Uterus (tissue), 4 donors: ENCODE measurements at places on chromosomes 4 and X. TPM values are rescaled to one million over a fixed set of nuclear protein-coding genes. Genes with fewer than 3 reads are reported as not detected.

MEPE gene
- not detected for total RNA-seq

COL25A1 gene
- not detected for total RNA-seq

GAGE12E gene
- not detected for total RNA-seq

HPF1 gene
- 169 TPM for total RNA-seq

GRCh38 chr4:158169931-158170690 is 2.7 kb downstream of the GASK1B start:
- DNase-seq: no peak

DNA sequence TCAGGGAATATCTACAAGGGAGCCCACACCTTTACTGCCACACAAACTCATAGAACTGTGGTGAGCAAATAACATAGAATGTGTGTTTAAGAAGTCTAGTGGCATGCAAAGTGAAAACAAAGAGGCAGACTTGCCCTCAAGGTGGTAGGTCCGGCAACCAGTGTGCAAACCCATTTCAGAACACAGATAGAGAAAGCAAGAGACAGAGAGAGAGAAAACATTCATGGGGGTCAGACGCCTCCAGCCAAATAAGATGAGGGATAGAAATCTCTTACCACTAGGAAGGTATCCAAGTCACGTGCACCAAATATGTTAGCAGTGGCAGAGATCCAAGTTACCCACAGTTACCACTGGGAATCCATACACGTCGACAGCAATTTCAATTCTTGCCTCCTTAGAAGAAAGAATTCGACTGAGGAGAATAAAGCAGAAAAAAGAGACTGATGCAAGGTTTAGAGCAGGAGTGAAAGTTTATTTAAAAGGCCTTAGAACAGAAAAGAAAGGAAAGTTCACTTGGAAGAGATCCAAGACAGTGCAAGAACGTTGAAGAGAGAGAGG is 252.8 kb downstream of the NAP1L3 start:
- no peak for DNase-seq

KLB gene
- total RNA-seq: not detected

GRCh38 chr4:9936129-9936644 is 85.1 kb downstream of the SLC2A9 start:
- DNase-seq: no peak

GRCh38 chr4:41257257-41257901 is 651 bp downstream of the UCHL1 start:
- DNase-seq: peak; percentile 31

IL3RA gene
- total RNA-seq: 1.2 TPM

GRCh38 chr4:102438396-102439235 is 62.5 kb upstream of the NFKB1 start:
- no peak for DNase-seq

GATA1 gene
- 0.35 TPM for total RNA-seq

DNA sequence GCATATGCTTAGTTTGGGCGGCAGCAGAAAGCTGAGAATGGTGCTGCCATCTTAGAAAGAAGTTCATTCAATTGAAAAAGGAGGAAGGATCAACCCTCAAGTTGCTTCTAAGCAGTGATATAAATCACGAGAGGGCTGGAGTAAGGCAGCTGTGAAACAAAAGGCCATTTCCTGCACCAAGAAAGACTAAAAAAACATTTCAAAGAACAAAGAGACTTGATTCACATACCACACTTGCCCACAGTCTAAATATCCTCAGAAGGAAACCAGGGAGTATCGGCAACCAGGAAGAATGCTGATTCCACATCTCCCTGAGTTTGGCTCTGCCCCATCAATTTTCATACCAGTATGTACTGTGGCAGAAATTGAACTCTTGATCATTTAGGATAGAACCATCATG is 240.1 kb downstream of the OPHN1 start:
- no peak for DNase-seq

DNA sequence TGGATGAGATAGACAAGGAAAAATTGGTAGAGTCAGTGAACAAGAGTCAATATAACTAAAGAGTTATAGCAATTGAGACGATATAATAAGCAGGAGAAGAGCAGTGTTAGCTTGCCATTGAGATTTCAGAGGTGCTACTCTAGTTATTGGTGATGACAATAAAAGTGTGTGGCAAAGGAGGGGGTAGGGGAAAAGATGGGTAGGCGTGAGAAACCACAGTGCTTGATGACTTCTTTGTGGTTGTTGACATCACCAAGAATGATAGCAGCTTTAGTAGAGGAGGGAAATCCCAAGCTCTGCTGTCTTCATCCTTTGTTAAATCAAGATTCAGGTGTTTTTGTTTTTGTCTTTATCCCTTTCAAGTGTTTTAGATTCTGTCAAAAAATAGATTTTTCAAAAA is 179.9 kb upstream of the PPP3CA start:
- DNase-seq: no peak

PAK3 gene
- 24.8 TPM for total RNA-seq

POU4F2 gene
- not detected for total RNA-seq

DNA sequence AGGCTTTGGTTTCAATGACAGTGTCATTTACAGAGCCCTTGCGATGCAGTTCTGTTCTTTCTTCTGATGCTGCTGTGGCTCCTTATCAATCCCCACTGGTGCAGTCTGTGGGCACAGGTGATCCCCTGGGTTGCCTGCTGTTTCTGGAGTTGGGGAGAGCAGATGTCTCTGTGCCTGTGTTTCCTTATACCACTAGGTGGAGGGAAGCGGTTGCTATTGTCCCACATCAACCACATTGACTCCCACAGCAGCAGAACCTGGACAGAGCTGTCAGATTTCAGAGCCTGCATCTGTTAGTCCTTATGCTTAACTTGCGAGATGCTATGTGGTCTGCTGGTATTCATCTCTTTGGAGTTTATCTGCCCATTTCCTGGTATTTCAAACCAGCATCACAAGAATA is 57.7 kb downstream of the NEIL3 start:
- no peak for DNase-seq

GRCh38 chr4:37365888-37366287 is 121.3 kb downstream of the NWD2 start:
- DNase-seq: no peak

DNA sequence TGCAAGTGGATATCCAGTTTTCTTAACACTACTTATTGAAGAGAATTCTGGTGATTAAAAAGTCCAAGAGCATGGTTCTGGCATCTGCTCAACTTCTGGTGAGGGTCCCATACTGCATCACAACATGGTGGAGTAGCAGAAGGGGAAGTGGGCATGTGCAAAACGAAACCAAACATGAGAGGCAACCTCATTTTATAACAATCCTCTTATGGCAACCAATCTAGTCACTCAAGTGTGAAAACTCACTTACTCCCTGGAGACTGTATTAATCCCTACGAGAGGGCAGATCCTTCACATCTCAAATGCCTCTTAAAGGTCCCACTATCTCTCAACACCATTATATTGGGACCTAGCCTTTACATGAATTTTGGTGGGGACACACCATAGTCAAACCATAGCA is 55.4 kb upstream of the TRO start:
- no peak for DNase-seq

DNA sequence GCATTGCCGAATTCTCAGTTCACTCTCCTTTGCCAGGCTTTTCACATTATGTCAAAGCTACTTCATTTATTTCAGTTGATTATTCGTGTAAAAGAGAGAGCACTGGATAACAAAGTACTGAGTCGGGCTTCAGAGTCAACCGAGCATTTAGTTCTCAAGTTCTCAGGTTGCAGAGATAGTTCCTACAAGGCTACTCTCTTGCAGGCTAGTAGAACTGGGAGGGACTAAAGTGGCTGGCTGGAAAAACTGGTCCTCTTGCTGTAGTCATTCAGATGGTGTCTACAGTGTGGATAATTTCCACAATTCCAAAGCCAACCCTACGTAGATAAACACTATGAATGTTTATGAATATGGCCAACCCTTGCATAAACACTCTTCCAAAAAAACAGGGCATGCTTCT is 4.6 kb upstream of the CCNG2 start:
- no peak for DNase-seq

FAM47E gene
- total RNA-seq: not detected

DNA sequence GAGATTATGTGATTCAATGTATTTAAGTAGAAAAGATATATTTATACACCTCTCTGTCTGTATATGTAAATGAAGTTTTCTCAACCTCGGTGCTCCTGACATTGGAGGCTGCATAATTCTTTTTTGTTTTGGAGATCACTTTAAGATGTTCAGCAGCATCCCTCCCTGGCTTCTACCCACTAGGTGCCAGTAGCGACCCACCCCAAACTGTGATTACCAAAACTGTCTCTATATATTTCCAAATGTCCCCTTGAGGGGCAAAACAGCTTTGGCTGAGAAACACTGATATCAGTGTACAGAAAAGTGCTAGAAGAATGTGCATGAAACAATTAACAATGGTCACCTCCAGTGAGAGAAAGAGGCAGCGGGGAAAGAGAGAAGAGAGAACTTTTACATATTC is 51.2 kb downstream of the DCX start:
- DNase-seq: no peak

DNA sequence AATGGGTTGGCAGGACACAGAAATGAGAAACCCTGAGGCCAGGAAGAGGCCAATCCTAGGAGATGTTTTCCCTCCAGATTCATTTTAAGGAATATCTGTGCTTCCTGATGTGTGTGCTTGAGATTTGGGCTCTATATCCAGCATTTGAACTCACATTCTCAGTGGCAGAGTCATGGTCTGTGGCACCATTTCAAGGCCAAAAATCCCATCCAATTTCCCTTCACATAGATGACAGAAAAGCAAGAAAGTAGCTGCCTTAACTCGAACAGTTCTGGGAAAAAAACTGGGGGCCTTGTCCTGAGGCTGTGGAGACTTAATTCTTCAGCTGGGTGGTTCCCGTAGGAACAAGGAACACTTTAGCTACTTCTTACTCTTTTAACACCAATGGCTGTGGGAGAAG is 27.4 kb downstream of the TAF7L start:
- DNase-seq: no peak

GRCh38 chrX:35289952-35290351 is 347.4 kb downstream of the FAM47B start:
- DNase-seq: no peak

DNA sequence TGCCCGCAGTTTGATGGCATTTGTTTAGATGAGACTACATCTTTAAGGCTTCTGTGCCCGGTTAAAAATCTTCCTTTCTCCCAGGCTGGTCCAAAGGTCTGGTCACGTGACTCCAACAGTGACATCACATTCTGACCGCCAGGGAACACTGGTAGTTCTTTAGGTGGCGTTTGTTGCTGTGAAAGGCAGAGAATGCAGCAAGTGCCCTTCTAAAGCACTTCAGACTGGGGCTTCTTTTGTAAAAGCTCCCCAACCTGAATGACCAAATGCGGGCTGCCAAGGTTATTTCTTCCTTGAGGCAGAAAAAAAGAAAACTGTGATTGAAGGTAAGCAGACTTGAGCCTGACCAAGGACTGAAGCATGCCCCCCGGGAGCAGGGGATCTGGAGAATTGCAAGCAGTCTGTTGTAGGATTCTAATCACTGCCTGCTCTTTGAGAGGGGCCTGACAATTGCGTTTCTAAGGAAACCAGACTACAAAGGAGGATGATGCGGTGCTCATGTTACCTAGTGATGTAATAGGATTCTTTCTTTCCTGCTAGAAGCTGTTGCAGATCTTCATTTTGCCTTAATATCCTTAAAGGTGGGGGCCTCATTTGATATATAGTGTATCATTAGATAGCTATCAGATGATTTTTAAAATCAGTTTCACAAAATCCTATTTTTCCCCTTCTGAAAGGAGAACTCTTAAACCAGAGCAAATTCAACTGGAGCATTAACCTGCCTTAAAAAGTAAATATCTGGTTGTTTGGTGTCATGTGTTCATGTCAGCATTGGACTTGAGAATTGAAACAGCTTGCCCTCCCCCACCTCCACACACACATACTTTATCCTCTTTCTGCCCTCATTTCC is 133.1 kb downstream of the AKAP4 start:
- DNase-seq: no peak

- no peak for DNase-seq
Observed at GRCh38 chr4:72208421-72209075, 176.7 kb downstream of the NPFFR2 start.

- DNase-seq: no peak
Observed at GRCh38 chrX:96425200-96425599, 259.4 kb upstream of the DIAPH2 start.

DNA sequence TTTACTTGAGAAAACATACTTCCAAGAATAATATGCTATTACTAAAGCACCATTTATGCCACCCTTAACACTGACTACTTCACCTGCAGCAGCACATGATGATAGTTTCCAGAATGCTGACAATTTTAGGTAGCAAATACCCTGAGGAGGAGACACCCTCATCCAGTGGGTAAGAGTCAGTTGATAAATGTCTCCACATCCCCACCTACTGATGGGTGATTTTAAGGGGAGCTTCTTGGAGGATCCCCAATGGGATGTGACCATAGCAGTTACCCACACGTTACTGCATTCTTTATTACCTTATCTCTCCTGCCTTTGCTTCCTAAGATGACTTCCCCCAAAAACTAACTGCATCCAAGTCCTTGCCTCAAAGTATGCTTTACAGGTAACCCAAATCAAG is 131.2 kb upstream of the SMARCAD1 start:
- no peak for DNase-seq

DNA sequence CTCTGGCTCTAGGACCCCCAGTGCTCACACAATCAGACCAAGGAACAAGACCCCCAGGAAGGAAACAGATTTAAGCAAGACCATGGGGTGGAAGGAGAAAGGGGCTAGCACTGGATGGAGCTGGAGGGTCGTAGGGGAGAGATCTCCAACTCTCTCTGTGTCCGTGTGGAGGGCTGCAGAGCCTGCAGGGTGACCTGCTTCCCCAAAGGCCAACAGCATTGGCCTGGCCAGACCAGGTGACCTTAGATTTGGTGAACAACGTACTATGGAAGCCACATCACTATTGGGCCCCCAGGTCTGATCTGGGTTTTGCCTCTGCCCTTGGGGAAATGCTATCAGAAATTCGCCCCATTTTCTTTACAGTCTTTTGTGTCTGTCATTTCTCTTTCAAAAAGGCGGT is 26.0 kb downstream of the NLGN3 start:
- DNase-seq: no peak

DNA sequence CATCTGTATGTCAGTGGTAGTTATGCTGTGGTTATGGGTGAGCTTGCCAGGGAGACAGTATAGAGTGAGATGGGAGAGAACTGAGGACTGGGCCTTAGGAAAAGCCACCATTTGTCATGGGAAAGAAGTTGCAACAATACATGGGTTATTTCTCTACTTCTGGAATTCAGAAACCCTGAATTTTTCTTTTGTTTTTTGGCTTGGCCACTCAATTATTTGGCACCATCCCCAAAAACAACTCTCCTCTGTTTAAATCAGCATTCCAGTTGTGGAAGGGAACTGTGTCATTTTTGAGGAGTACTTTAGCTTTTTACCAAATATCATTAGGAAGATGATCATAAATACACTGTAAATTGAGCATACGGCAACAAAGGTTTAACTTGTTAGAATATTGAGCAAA is 41.1 kb upstream of the ACSL4 start:
- no peak for DNase-seq

- DNase-seq: no peak
Observed at GRCh38 chrX:50202539-50202938, 1.7 kb upstream of the AKAP4 start.

REPS2 gene
- total RNA-seq: 20.3 TPM

GRCh38 chr4:74919783-74920182 is 13.1 kb upstream of the PARM1 start:
- DNase-seq: no peak

- no peak for DNase-seq
Observed at GRCh38 chr4:6378493-6379445, 93.6 kb downstream of the PPP2R2C start.
